ENCODE measurements at places on chromosomes 2 and 18. TPM values are rescaled to one million over a fixed set of nuclear protein-coding genes. Genes with fewer than 3 reads are reported as not detected.

TNFAIP6 gene
- 23.5 TPM for total RNA-seq

CD207 gene
- not detected for total RNA-seq

CNOT11 gene
- total RNA-seq, result 36.7 TPM

ELAC1 gene
- total RNA-seq, result 6.6 TPM
